ENCODE measurements at places on chromosomes 3 and 15.

DNA sequence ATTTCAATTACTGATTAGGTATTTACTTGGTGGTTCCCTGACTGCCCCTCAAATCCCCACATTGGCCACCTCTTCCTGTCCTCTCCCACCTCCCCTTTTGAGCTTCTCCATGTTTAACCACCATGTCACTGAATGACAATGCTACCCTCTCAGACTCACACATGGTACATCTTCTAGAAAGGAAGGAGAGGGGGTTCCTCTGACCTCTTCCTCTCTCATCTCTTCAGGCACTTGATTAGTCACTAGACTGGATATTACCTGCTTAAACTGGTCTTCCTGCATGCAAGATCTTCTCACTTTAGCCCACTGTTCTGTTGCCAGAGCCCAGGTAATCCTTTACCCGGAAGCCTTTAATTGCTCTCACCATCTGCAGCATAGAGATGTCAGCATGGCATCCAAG, 64.9 kb downstream of the DIPK2A start:
- DNase-seq: no peak

- no peak for DNase-seq
Measured at GRCh38 chr3:71577011-71577410, 6.5 kb downstream of the FOXP1 start.

DNA sequence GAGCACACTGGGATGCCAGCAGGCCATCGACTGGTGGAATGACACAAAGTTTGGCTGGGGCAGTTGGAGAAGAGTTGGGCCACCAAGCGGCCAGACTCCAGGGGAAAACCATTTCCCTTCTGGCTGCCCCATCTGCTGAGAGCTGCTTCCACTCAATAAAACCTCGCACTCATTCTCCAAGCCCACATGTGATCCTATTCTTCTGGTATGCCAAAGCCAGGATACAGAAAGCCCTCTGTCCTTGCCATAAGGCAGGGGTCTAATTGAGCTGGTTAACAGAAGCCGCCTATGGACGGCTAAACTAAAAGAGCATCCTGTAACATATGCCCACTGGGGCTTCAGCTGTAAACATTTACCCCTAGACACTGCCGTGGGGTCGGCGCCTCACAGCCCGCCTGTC, 55.1 kb downstream of the NKIRAS1 start:
- no peak for DNase-seq

- no peak for DNase-seq
Measured at GRCh38 chr15:69718916-69719315, 266.3 kb downstream of the RPLP1 start.

DNA sequence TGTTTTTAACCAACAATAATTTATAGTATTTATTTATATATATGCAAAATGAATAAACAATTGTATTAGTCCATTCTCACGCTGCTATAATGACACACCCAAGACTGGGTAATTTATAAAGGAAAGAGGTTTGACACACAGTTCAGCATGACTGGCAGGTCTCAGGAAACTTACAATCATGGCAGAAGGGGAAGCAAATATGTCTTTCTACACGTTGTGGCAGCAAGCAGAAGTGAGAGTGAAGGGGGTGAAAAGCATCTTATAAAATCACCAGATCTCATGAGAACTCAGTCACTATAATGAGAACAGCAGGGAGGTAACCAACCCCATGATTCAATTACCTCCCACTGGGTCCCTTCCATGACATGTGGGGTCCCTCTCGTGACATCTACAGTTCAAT, 162.8 kb upstream of the SLITRK3 start:
- no peak for DNase-seq

DNA sequence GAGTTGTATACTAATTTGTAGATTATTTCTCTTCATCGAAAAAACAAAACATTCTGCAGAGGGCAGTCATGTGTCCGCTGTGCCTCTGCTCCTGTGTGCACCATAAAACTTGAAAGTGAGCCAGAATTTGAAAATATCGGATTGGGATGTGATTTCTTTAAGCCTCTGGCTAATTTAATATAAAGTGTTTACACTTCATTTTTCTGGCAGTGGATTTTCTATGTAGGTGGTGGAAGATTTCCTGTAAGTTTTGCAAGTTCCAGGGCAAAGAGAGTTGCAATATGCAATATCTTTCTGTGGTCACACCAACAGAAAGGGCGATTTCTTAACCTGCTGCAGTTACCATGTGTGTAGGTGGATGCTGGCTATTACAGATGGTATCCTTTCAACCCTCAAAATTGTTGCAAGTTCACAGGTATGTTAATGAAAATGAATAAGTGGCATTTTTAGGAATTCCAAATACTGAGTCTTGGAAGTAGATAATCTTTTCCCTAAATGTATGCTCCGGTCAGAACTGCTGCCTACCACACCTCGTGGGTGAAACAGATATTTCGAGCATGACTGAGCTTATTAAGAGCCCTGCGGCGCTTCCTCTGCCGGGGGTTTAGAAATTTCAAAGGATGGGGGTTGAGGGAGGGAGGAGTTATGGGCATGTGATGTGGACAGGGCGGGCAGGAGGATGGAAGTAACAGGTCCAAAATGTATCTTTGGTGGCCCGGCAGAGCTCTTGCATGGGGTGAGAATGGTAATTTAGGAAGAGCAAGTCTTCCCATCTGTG, 134.0 kb downstream of the PGPEP1L start:
- DNase-seq: peak; percentile 88

- no peak for DNase-seq
Measured at GRCh38 chr15:98683831-98684230, 35.5 kb downstream of the IGF1R start.

DNA sequence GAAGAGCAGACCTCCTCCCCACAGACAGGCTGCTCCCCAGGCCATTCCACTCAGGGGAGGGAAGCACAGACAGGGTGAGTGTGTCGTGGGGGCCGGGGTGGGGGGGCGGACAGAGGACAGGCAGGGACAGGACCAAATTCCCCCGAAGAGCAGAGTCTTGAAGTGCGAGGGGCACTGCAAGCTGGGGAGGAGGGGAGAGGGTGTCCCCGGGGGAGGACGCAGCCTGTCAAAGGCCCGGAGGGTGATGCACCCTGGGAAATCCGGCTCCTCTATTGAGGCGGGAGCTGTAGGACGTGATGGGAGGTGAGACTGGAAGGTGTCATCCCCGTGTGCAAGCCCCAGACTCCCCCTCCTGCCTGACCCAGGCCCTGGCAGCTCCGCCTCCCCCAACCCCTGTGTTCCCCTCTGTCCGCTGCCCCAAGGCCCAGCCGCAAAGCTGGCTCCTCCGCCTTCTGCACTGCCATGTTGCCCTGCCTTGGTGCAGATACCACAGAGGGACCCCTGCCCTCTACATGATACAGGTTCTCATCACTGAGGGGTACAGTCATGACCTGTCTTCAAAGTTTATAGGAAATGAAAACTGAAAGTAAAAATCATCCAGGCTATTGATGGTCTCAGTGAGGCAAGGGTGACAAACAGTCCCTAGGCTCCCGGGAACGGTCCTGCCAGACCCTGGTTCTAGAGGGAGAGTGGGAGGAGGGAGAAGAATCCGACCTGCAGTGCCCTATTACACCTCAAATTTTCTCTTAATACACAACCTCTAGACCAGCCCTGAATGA, 76.3 kb upstream of the IQSEC1 start:
- DNase-seq: no peak

GRCh38 chr15:65558336-65558735, 28.1 kb downstream of the HACD3 start:
- peak; percentile 30 for DNase-seq

- no peak for DNase-seq
Measured at GRCh38 chr3:182284793-182285192, 508.5 kb upstream of the ATP11B start.

GRCh38 chr3:23920151-23920655, 3.3 kb downstream of the RPL15 start:
- DNase-seq: no peak

DNA sequence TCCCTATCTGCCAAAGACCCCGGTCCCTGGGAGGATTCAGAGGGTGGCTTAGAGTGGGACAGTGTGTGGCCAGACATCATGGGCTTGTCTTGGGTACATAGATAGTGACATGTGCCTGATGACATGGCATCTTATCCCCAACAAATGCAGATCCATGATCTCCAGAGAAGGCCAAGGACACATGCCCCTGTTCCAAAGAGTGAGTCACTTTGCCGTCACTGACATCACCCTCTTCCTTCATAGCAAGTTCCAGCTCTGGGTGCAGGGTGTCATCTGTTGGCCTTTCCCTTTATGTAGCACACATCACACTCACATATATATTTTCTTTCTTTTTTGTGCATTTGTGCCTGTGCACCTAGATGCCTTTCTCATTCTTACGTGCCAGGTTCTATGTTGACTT, 350.5 kb downstream of the LRTM1 start:
- DNase-seq: no peak

- DNase-seq: peak; percentile 70
Measured at GRCh38 chr3:30693470-30694120, 87.2 kb downstream of the TGFBR2 start.

- peak; percentile 22 for DNase-seq
Measured at GRCh38 chr15:100831467-100831866, 48.2 kb upstream of the ALDH1A3 start.

GRCh38 chr3:187978433-187979011, 175.4 kb upstream of the LPP start:
- DNase-seq: peak; percentile 18

DNA sequence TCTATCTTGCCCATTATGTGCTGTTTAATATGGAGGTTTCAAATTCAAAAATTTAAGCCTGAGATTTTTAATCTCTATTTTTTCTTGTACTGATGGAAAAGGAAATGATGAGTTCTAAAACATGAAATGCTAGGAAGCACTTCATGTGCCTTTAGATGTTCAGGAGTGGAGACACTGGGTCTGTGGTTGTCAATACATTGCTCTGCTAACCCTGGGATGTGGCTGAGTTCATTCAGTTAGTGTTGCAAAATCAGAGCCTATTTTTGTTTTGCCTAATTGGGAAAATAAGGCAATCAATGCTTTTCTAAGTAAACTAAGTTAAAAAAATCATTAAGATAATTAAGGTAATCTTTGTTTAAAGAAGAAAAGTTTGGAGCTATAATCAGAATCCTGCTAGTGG, 83.1 kb downstream of the DIPK2A start:
- no peak for DNase-seq

GRCh38 chr15:64490598-64491259, 30.4 kb downstream of the ZNF609 start:
- no peak for DNase-seq

DNA sequence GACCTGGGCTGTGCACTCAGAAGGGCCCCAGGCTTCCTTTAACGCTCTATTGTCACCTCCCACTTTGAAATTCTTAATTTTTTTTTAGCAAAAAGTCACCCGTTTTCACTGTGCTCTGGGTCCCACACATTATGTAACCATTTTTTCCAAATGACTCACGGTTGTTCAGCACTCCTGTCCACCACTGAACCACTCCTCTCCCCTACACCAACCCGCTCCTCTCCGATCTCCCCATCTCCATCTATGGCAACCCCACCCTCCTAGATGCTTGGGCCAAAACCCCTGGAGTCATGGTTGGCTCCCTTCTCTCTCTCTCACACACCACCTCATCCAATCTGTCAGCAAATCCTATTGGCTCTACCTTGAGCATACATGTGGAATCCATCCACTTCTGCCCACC, 41.2 kb upstream of the LINGO1 start:
- no peak for DNase-seq

- DNase-seq: peak; percentile 78
Measured at GRCh38 chr15:49830391-49830790, 209.5 kb downstream of the DTWD1 start.

- no peak for DNase-seq
Measured at GRCh38 chr3:187798126-187798525, 52.9 kb upstream of the BCL6 start.

DNA sequence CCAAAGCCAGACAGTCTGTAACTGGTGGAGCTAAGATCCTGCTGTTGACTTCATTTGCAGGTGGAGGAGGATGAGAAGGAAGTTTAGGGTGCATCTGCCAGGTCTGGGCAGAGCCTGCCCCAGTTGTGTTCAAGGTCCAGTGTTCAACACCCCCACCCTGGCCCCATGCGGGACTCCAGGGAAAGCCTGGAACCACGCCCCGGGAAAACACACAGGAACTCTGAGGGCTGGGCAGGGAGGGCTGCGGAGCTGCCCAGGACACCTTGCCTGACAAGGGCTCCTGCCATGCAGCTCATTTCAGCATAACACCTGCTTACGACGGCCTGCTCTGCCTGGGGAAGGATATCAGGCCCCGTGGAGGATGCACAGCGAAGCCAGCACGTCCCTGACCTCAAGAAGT, 286.3 kb downstream of the XXYLT1 start:
- no peak for DNase-seq

DNA sequence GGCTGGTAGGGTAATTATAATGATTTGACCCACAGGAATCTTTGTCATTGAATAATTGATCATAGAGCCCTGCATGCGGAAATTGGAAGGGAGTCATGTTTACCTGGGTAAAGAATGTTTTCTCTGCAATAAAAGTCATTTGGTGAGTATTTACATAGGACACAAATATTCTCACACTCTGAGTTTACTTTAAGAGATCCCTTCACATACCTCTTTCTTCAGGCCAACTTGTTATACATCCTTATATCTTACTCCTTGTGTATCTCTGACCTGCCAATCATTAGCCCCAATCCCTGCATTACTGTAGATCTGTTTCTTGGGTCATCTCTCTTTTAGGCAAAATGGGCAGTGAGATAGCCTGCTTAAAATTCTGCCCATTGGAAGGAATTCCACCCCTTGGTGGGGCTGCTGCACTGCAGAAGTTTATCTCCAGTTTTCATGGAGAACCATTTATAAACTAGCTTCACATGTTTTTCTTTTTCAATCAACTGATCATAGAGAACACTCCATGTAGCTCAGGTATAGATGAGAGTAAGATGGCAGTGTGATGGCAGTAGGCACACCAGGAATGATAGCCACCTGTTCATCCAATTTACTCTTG, 46.2 kb downstream of the ILDR1 start:
- no peak for DNase-seq

GRCh38 chr3:30688776-30689641, 82.6 kb downstream of the TGFBR2 start:
- DNase-seq: peak; percentile 85

DNA sequence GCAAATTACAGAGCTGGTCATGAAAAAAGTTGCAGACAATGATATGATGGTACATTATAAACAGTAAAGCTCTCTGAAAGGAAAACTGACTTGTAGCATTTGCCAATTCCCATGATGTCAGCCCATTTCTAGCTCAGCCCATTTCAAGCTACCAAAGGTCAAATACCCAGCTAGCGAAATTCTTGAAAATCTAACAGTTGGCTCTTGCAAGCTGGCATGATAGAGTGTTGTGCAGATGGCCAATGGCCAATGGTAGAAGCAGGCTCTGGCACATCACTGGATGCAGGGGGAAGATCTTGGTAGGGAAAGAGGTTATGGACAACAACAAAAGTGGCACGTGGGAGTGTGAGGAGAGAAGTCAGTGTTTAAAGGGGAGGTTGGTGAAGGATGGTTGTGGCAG, 36.7 kb downstream of the RASGRF1 start:
- DNase-seq: no peak

- no peak for DNase-seq
Measured at GRCh38 chr3:181704421-181705085, 7.2 kb upstream of the SOX2 start.

Data from renal cortical epithelial cell (primary cell).